RWPE2 (cell line): ENCODE measurements at places on chromosomes 3 and 15.

- DNase-seq, result no peak
These were observed 928.5 kb upstream of the ROBO1 start for GRCh38 chr3:80696280-80696679.

GRCh38 chr15:92079047-92079446 lies 225.5 kb downstream of the SLCO3A1 start:
- DNase-seq, result no peak

DNA sequence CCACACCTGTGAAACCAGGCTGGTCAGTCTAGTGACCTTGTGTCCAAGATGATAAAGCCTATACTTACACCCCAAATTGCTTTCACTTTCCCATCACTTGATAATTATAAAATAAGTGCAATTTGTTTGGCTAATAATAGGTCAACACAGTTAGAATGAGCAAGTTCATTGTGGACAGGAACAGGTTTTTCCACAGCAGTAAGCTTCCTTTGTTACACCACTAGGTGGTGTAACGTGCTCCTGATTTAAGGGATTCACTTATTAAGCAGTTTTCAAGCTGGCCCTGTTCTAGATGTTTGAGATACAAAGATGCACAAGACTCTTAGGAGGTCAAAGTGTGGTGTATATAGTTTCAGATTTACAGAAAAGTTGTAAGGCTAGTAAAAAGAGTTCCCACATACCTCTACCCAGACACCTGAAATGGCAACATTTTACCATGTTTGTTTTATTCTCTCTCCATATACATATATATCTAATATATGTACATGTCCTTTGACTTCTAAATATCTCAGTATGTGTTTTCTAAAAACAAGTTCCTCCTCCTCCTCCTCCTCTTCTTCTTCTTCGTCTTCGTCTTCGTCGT lies 6.8 kb upstream of the MFSD1 start:
- no peak for DNase-seq

- no peak for DNase-seq
These were observed 614.8 kb upstream of the ZNF717 start for GRCh38 chr3:76400141-76400540.

DNA sequence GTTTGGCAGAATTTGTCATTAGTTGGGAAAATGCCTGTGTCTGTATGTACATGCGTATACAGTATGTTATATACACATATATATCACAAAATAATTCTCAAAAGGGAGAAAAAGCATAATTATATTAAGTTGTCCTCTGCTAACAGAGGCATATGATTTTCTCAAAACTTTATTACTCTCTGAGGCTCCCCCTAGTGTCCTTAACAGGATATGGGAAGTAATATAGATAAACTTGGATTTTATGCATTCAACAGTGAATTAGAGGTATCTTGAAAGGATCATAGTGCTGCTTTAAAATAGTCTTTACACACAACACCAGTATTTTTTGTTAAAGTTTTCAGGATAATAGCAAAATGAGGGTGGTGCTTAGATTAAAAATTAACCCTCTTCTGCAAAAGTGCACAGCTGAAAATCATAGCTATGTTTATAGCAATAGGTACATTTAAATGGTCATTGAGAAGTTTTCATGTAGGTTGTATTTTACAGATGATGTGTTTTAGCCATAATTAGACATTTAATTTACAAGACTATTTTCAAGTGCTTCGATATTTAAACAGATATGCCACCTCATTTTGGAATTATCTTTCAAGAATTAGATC lies 454.0 kb upstream of the ROBO2 start:
- DNase-seq, result no peak

GRCh38 chr3:162087361-162087760 lies 590.8 kb downstream of the OTOL1 start:
- DNase-seq, result no peak

DNA sequence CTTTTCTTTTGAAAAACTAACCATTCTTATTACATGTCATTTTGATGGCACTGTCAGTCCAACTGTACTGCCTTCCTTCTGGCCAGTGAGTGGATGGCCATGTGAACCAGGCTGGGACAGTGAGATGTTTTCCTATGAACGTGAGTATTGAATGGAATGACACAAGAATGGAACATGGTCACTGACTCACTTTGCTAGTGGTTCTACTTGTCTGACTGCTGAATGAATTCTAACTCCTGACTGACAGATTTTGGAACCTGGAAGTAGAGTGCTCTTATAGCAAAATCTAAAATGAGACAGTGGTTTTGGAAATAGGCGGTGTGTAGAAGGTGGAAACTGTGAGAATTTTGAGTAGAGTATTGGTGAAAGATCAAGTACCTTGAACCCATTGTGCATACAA lies 606.9 kb upstream of the KCNMB2 start:
- no peak for DNase-seq

DNA sequence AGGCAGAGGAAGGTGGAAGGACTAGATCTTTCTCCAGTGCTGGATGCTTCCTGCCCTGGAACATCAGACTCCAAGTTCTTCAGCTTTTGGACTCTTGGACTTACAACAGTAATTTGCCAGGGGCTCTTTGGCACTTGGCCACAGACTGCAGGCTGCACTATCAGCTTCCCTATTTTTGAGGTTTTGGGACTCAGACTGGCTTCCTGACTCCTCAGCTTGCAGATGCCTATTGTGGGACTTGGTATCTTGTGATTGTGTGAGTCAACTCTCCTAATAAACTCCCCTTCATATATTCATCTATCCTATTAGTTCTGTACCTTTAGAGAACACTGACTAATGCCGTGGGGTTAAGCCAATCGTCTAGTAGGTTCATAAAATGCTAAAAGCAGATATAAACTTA lies 8.8 kb upstream of the B3GNT5 start:
- DNase-seq, result no peak

- DNase-seq, result no peak
These were observed 36.8 kb upstream of the CCDC50 start for GRCh38 chr3:191292243-191293015.

- DNase-seq, result no peak
These were observed 92.1 kb downstream of the DUT start for GRCh38 chr15:48423342-48423741.

DNA sequence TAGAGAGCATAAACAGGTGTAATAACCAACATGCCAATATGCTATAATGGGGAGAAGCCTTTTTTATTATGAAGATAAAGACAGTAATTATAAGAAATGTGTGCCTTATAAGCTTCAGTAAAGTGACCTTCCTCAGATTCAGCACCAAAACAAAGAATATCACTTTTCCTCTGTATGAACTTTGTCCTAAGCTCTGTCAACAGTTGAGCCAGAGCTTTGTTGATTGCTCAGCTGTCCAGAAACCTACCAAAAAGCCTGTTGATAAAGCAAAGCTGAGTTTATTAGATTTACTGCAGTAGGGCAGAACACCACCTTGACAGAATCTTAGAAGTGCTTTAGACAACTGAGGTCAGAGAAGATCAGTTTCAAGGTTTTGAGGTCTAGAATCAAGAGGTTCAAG lies 635.3 kb downstream of the EDEM1 start:
- no peak for DNase-seq

DNA sequence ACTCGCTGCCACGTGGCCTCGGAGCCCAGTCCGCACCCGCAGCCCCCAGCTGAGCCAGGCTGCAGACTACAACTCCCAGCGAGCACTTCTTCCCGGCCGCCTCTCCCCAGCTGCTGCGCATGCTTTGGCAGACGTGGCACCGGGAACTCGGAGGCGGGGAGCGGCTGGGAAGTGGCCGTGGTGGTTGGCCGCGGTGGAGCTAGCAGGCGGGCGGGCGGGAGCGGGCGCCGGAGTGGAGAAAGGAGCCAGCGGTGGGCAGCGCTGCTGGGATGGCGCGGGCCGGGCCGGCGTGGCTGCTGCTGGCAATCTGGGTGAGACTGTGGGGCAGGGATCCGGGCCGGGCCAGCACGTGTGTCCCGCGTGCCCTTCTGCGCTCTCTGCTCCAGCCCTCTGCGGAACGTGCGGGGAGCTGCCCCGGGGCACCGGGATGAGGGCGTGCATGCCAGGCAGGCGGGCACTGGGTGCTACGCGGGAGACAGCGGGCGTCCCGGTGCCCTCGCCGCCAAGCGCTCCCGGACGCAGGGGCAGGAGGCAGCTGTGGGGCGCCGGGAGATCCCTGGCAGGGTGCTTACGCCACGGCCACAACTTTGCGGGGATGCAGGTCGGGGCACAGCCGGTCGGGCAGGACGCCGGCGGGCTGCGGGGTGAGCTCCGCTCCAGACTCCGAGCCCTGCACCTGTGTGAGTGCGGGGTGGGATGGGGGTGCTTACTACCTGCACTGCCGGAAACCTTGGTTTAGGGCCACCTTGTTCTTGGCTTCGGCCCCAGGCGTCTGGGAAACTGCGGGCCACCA lies at the start of gene PDIA5:
Gene PDIA5, plus strand, starts transcription at position 130 of the 793 bp plus-strand sequence. Its CDS starts 140 bp downstream, at position 270.
- peak; percentile 92 for DNase-seq

DNA sequence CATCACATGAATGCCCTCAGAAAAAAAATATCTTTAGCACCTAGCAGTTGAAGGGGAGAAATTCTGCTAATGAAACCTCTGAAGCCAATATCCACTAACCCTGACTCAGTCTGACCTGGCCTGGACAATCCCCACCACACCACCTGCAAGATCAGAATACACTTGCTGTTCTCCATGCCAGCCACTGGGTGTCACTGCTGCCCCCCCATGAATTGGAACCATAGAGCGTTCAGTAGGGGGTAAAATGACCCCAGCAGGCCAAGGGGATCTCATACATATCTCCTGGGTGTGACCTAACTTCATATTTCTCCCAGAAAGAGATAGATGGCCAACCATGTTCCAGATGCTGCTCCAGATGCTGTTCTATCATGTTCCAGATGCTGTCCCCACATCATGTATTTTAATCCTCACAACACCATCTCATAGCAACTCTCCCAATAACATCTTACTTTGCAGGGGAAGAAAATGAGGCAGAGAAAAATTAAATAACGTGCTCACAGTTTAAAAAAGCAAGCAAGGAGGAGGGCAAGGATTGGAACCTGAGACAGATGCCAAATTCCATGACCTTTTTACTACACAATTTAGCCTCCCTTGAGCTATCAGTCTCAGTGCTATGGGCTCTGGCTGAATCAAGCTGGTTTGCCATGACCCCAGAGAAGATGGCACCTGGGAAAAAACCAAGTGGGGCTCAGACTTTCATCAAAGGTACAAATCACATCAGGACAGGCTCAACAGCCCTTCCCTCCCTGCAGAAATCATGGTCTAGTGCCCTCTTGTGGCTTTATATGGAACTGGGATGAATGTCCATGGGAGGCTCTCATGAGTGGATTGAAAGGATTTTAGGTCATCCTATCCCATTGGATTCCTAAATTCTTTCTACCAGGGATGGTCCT lies 12.4 kb downstream of the NTRK3 start:
- no peak for DNase-seq

DNA sequence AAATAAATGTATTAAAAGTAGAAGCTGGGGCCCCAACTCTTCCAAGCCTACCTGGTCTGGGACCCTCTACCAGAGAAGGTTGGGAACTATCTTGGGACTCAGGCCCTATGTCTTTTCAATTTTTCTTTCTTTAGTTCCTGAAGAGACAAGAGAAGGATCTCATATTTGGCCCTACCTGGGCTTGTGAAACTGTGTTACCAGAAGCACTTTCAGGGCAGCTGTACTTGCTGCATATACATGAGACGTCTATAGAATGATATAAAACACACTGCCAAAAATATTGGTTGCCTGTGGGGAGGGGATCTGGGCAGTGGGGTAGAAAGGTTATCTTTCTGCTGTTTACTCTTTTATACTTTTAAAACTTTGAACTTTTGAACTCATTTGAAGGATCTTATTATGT lies 604 bp upstream of the EPB42 start:
- DNase-seq, result no peak

- DNase-seq, result no peak
These were observed 16.0 kb downstream of the LTF start for GRCh38 chr3:46448721-46449120.

DNA sequence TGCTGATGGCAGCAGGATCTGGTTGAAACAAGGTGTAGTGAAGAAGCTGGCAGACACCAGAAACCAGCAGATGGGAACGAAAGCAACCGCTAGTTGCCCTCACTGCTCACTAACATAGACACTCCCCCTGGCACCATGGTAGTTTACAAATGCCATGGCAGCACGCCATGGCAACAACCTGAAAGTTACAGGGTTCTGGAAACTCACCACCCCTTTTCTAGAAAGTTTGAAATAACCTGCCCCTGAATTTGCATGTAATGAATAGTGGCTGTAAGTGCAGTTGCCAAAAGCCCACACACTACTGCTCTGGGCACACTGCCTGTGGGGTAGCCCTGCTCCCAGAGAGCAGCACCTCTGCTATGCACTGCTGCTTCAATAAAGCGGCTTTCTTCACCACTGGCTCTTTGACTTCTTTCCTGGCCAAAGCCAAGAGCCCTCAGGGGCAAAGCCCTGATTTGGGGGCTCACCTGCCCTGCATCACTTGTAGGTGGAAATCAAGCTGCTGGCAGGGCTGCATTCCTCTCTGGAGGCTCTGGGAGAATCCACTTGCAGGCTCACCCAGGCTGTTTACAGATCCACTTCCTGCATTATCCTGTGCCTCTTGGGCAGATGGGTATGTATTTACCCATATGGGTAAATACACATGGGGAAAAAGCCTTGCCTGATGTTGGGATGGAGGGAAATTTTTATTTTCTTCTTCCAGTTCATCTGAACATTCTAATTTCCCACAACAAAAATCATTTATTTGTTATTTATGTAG lies 2.0 kb upstream of the GP9 start:
- no peak for DNase-seq

GRCh38 chr15:91152896-91153581 lies 53.0 kb downstream of the SV2B start:
- DNase-seq, result no peak

DNA sequence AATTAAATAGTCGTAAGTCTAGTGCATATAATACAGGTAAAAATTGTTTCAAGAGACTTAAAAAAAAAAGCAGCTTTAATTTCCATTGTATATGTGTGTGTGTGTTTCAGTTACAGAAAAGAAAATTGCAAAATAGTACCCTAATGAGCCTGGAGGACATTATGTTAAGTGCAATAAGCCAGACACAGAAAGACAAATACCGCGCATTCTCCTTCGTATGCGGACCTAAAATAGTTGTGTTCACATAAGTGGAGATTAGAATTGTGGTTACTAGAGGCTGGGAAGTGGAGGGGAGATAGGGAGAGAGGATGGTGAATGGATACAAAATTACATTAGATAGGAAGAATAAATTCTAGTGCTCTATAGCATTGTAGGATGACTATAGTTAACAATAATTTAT lies 3.6 kb downstream of the MESD start:
- DNase-seq, result no peak

- DNase-seq, result no peak
These were observed 14.9 kb upstream of the C3orf80 start for GRCh38 chr3:160210341-160210740.

GRCh38 chr3:46763178-46763577 lies 45.5 kb upstream of the PRSS50 start:
- no peak for DNase-seq
